ENCODE measurements at places on chromosomes 12 and 14.

GRCh38 chr12:103114296-103115055 lies 157.0 kb downstream of the ASCL1 start:
- DNase-seq: no peak

- DNase-seq: peak; percentile 69
These were observed 316.8 kb downstream of the CCDC91 start for GRCh38 chr12:28507033-28507432.

GRCh38 chr12:128754275-128754674 lies 69.5 kb downstream of the SLC15A4 start:
- DNase-seq: no peak

GRCh38 chr12:12505544-12506495 lies 56.8 kb downstream of the DUSP16 start:
- DNase-seq: peak; percentile 49

DNA sequence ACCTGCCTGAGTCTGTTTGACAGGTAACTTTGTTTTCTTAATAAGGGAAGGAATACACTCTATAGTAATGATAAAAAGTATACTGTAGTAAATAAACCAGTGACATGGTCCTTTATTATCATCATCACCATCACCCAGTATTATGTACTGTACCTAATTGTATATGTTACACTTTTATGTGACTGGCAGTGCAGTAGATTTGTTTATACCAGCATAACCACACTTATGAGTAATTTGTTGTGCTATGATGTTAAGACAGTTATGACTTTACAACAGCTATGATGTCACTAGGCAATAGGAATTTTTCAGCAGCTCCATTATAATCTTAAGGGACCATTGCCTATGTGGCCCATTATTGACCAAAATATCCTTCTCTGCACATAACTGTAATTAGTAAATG lies 155.0 kb downstream of the NUBPL start:
- peak; percentile 43 for DNase-seq

DNA sequence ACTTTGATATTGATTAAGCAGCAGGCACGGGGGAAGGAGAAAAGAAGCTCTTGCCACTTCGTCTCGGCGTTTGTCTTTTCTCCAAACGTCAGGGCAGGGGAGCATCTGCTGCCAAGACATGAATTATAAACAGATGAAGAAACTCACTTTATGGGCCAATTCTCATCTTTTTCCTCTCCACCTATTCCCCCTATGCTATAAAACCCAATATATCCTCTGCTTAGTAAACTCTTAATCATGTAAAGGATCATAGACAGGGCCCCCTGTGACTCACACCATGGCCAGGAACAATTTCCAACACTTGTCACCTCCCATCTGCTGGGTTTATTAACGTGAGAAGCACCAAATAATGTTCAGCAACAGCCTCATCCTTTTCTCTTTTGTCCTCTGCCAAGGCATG lies 1092.1 kb upstream of the TMEM132C start:
- peak; percentile 74 for DNase-seq

DNA sequence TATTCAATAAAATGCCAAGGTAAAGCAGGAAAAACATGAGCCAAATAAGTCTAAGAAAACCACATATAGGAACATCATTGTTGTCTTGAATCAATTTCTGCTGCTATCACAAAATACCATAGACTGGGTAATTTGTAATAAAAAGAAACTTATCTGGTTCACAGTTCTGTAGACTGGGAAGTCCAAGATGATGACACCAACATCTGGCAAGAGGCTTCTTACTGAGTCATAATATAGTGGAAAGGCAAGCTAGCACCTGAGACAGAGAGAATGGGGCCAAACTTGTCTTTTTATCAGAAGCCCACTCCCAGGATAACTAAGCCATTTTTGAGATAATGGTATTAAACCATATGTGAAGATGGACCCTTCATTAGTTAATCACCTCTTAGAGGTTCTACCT lies 975.9 kb downstream of the FLRT2 start:
- no peak for DNase-seq

DNA sequence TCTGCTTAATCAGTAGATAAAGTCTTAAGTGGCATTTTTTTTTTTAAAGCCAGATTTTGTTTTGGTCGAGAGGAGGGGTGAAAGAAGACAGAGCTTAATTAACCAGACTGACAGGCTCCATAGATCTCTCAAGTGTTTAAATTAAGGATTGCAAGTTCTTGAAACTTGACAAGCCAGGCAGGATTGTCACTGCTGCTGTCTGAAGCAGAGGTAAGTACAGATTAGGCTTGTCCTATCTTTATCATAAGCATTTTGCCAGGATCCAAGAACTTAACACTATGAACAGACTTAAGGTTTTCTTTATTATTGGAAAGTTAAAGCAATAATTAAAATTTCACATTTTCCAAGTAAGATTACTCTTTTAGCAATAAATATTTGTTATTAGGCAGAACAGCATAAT lies 179.6 kb upstream of the LMO3 start:
- no peak for DNase-seq

DNA sequence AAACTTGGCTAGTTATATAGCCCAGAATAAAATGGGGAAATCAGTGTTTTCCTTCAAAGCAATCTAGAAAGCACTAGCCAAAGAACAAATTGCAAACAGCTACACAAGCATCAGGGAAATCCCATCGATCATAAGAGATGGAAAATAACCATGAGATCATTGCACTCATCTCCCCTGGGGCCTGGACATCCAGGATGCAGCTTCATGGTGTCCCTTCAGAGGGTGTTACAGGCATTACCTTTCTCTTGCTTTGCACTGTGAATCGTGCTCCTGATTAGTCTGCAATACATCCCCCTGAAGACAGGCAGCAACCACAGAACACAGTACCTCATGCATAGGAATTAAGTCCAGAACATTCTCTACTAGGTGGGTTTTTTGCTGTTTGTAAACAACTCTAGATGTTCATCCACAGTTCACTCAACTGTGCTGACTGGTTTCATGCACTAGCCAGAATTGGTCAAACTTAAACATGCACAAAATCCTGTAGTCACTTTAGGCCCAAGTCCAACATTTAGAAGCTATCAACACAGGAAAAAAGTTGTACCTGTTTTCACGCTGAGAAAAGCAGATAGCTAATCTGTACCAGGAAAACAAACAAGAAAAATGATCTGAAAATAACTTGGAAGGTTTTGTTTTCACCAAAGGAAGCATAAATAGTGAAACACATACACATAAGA lies 120.1 kb downstream of the ZFP36L1 start:
- no peak for DNase-seq

GRCh38 chr12:5050542-5050941 lies 6.9 kb downstream of the KCNA5 start:
- DNase-seq: no peak
